ENCODE measurements at places on chromosomes 5 and 9. TPM values are rescaled to one million over a fixed set of nuclear protein-coding genes. Genes with fewer than 3 reads are reported as not detected.

GRCh38 chr5:165714598-165714997 is 2209.2 kb downstream of the MAT2B start:
- no peak for DNase-seq

DNA sequence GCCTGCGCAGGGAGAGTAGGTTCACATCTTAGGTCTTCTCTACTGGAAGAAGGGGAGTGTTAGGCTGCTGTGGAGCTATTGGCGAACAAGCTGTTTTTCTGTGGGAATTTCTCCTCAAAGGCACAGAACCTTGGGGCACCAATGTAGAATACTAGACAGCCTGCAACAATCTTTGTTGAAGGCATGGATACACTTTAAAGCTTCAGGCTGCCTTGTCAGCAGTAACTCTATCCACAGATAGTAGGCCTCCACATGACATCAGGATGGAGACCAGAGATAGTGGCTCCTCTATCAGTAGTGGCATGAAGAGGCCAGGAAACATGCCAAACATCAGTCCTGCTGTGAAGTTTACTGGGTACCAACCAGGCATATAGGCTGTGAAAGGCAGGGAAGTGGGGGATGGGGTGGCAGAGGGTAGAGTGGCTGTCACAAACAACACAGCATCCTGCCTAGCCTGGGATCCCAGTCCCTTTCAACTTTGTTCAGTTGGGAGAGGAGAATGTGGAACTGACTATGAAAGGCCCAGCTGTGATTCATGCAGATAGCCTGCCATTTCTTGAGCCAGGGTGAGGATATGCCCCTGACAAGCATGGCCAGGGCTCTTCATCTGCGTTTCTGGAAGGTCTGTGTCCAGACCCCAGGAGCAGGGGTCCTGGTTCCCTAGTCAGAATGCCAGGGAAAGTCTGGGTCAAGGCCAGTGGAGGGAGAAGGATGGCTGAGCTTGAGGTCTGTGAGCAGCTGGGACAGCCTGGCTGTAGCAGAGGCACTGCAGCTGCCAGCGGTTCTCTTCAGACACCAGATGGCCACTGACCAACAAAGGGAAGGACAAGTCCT is 1.0 kb upstream of the HK3 start:
- peak; percentile 29 for DNase-seq

GRCh38 chr5:6527749-6528455 is 79.2 kb downstream of the UBE2QL1 start:
- no peak for DNase-seq

Gene CARTPT
- polyA plus RNA-seq: not detected

Gene CTXN3
- polyA plus RNA-seq: 1.2 TPM
